ENCODE measurements at places on chromosomes 6 and 20. TPM values are rescaled to one million over a fixed set of nuclear protein-coding genes. Genes with fewer than 3 reads are reported as not detected.

CAP2 gene
- 3.4 TPM for total RNA-seq

TBXT gene
- total RNA-seq: not detected

SDCBP2 gene
- total RNA-seq: 262 TPM

TUBB2A gene
- total RNA-seq: 19.5 TPM

FAM184A gene
- 0.95 TPM for total RNA-seq

WFDC10B gene
- not detected for total RNA-seq

GTSF1L gene
- total RNA-seq: not detected

MOG gene
- total RNA-seq: not detected

DEFB114 gene
- not detected for total RNA-seq

SLC35D3 gene
- total RNA-seq: 0.34 TPM

DCDC2 gene
- total RNA-seq: 2.1 TPM

AIF1 gene
- total RNA-seq: 5.2 TPM

NKX2-4 gene
- not detected for total RNA-seq

TRIM40 gene
- total RNA-seq: 30.7 TPM

OR2J3 gene
- not detected for total RNA-seq

ADTRP gene
- total RNA-seq: 106 TPM

OR2H1 gene
- total RNA-seq: not detected

Data from left colon (tissue), 2 donors.